ENCODE measurements at places on chromosomes 6 and 20.

- no peak for DNase-seq
These were observed 16.1 kb downstream of the ZC2HC1B start for GRCh38 chr6:143880412-143880811.

GRCh38 chr6:161199850-161200249 lies 74.0 kb downstream of the AGPAT4 start:
- no peak for DNase-seq

DNA sequence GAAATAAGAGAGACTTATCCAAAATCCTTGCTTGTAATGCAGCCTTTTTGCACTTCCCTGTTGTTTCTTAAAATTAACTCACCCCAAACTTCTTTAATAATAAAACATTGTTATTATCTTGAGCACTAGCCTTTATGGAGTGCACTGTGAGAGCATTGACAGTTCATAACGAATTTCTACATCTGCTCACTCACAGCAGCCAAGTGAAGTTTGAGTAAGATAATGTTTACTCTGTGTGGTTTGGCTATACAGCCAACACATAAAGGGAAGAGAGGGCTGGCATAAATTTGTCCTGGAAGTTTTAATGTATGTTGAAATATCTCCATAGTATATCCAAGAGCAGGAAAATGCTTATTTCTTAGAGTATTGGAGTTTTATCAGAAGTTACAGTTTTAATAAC lies 227.9 kb downstream of the FRK start:
- DNase-seq: no peak

GRCh38 chr6:94636780-94637385 lies 940.5 kb upstream of the MANEA start:
- no peak for DNase-seq

- no peak for DNase-seq
These were observed 203.3 kb downstream of the ARID1B start for GRCh38 chr6:156980515-156980914.

DNA sequence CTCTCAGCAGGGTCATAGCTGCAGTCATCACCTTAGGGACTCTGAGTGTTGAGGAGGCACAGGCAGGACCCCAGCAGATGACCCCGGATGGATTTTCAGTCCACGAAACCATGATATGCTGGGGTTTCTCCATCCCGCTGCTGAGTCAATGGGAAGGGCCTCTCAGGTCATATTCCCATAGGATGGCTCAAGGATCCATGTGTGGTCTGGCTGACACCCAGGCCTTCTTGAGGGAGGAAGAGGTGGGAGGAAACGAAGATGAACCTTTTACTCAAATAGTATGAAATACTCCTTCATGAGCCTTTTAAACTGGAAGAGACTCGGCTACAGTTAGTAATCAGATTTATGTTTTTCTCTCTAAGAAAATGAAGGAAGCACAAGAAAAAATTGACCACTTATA lies 10.3 kb upstream of the RALY start:
- DNase-seq: no peak
